Esophagus squamous epithelium (tissue), 5 donors: ENCODE measurements at places on chromosomes 6 and 20.

DNA sequence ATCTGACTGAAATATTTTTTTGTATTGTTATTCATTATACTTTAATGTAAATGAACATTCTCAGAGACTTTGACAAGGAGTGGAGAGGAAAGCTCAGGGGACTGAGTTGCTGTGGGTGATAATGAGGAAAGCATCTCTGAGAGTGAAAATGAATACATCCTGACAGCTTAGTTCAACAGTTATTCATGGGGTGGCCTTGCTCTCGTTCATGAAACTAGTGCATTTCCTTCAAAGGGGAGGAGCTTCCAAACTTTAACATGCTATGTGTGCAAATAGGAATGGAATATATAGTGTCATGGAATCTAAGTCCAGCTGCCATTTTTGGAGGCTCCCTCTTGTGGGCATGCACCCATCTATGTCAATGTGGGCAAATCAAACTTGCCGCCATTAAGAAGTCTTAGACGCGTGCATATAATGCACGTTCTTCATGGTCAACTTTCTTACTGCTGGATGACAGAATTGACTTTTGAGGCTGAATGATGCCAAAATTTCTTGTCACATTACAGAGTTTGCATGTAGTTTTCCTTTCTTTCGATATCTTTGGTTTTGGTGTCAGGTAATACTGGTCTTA is 124.3 kb upstream of the TMEM170B start:
- no peak for DNase-seq

DNA sequence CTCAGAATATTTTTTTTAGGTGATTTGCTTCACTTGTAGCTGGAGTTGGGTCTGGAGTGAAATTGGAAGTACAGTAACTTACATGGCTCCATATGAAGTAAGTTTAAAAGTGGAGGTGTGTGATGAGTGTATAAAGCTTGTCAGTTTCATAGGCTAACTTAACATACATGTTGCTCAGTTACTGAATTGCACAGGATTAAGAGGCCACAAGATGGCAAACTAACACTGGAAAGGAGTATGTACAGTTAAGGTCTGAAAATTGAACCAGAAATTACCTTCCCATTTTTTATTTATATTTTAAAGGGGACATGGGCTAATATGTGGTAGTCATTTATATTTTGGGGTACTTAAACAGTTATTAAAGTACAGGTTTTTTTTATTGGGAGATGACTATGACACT is 45.3 kb upstream of the SMIM8 start:
- DNase-seq = no peak

DNA sequence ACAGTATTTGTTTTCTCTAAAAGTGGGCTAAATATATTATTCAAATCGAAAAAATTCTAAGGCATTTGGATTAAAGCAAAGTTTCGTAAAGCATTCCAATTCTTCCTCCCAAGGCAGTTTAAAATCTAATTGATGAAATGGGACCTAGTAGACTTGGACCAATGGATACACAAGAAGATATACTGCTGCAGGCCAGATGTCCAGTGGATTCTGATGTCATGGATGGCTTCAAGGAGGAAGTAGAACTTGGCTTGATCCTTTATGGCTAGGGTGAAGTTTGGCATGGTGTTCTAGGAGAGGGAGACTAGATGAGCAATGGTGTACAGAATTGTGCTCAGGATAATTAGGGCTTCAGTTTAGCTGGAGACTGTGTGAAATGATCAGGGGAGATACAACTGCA is 559.5 kb upstream of the MMS22L start:
- no peak for DNase-seq

GRCh38 chr6:139243536-139243935 is 48.3 kb downstream of the TXLNB start:
- no peak for DNase-seq

GRCh38 chr20:38591474-38592410 is 9.9 kb upstream of the ARHGAP40 start:
- DNase-seq = no peak

DNA sequence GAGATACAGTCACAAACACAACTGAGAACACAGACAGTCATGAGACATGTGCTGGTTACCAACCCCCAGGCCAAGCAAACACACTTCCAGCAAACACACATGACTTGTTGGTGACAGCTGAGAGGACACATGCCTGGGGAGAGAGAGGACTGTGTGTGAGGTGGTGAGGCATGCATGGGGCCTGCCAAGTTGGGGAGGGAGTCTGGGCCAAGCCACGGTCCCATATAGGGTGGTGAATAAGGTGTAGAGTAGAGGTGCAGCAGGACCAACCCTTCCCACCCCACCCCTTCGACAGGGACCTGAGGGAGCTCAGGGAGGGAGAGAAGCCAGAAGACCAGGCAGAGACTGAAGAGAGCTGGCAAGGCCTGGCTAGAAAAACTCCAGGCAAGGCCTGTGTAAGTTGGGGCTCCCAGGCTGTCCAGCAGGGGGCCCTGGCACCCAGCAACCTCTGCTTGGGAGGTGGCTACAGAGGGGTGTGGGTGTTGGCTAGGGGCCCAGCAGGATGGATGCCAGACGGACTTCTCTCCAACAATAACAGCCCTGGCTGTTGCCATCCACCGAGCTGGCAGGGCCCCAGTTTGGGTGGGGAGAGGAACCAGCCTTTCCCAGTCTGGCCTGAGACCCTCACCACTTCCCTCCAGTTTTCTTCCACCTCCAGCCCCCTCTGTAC is 2.0 kb upstream of the SLC29A1 start:
- peak; percentile 32 for DNase-seq

- DNase-seq = no peak
Measured at GRCh38 chr6:169858935-169859351, 107.5 kb downstream of the ERMARD start.
